Adrenal gland (tissue), 19 donors: ENCODE measurements at places on chromosomes 5 and 9.

DNA sequence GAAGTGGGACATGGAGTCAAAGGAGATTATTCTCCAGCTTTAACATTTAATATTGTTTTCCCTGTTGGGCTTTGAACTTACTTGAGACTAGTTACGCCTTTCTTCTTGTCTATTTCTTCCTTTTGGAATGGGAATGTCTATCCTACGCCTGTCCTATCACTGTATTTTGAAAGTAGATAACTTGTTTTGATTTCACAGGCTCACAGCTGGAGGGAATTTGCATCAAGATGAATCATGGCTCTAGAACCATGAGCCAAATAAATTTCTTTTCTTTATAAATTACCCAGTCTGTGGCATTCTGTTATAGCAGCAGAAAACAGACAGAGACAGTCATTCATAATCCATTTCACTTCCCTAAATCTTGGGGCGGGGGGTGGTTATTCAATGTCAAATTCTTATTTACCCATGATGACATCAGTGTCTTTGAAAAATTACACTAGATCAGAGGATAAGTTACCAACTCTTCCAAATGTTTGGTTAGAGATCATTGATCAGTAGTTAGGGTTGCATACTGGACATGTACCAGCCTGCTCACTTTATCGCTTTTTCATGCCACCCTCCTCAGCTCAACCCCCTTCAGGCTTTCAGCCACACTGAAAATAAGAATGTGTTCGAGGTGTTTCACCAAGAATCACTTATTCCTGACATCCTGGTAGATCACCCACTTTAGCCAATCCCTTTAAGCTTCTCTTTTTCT is 419.6 kb upstream of the PIK3R1 start:
- no peaks in the 10 kb centered on the region for H3K27me3 ChIP-seq
- no peak overlapping the region for H3K27ac ChIP-seq
- H3K4me3 ChIP-seq: no peak overlapping the region

DNA sequence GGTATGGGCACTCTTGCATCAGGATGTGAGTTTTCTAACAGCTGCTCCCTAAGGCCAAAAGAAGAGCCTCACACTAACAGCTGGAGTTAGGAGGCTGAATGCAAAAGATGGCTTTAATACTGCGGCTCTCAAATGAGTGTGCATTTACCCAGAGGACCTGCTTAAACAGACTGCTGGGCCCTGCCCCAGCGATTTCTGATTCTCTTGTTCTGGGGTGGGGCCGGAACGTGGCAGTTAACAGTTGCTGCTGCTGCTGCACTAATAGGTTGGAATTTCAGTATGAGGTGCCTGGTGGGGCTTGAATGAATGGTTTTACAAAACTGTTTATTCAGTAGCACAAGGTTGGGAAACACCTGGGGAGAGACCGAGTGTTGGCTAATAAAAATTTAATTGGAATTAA is 26.1 kb downstream of the HMGCR start:
- no peak overlapping the region for H3K27ac ChIP-seq
- peaks cover 33% of the 10 kb centered on the region for H3K36me3 ChIP-seq
- H3K4me3 ChIP-seq: no peak overlapping the region
- no peaks in the 10 kb centered on the region for H3K4me1 ChIP-seq

DNA sequence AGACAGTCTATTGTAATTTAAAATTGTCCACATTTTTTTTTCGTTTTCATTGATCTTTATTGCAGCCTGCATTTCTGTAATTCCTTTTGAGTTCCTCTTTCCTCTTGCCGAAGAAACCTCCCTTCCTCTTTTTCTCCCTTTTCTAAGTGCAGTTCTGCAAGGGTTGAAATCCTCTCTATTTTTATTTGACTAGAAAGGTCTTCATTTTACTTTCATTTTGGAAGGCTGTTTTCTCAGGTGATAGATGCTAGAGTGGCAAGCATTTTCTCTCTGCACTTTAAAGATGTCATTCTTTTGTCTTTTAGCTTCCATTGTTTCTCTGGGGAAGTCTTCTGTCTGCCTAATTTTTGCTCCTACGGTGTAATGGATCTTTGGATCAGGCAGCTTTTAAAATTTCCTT is 248.5 kb downstream of the SMARCA2 start:
- DNase-seq: no peak
- H3K27me3 ChIP-seq: no peaks in the 10 kb centered on the region
- no peak overlapping the region for H3K27ac ChIP-seq
- H3K4me3 ChIP-seq: no peak overlapping the region
- no peaks in the 10 kb centered on the region for H3K36me3 ChIP-seq
- peaks cover 29% of the 10 kb centered on the region for H3K4me1 ChIP-seq

- no peak for DNase-seq
- no peak overlapping the region for H3K4me3 ChIP-seq
- no peak overlapping the region for H3K27ac ChIP-seq
- H3K36me3 ChIP-seq: no peaks in the 10 kb centered on the region
Measured at GRCh38 chr5:44001675-44002380, 387.4 kb downstream of the FGF10 start.

DNA sequence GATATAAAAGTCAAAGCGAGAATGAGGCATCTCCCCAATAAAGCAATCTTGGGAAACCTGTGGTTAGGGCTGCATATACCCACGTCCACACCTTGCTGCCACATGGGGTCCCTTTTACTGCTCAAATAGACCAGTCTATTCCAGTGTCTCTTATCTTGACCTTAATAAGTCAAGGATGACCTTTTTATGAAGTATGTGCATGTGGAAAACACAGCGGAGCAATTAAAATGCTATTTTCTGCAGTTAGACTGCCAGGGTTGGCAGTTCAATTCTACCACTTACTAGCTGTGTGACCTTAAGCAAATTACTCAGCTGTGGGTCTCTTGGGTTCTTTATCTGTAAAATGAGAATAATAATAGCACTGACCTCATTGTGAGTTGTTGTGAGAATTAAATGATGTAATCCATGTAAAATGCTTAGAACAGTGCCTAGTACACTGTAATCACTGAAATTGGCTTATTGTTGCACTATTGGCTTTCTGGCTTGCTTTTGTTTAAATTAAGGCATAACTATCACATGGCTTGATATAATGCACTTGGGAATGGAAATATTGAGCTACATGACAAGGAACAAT is 67.8 kb upstream of the HSPB3 start:
- peaks cover 5% of the 10 kb centered on the region for H3K4me1 ChIP-seq
- no peak overlapping the region for H3K27ac ChIP-seq
- no peaks in the 10 kb centered on the region for H3K27me3 ChIP-seq
- no peak overlapping the region for H3K4me3 ChIP-seq
- H3K36me3 ChIP-seq: no peaks in the 10 kb centered on the region
- DNase-seq: no peak

DNA sequence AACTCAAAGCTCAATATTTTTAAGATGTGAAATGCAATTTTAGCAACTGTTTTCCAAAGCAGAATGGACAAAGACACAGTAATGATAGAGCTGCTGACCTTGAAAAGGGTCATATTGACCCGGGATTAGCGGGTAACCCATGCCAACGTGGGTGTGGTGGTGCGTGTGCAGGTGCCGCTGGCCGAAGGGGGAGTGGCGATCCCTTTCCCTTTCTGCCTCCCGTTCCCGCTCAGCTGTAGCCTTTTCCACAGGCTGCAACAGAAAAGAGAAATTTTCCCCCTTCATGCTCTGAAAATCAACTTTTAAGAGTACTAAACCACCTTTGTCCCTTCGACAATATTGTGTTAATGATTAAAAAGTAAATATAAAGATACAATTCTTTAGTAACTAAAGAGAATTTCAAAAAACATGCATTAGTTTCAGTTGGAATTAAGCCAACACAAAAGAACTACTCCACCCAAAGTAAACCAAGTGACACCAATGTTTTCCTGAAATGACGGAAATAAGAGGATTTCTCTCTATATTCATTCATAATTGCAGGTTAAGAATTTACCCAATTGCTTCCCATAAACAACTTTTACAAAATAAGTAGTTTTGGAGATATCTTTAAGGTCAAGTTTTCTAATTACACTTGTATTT is 105.2 kb downstream of the ZNF608 start:
- no peak overlapping the region for H3K4me3 ChIP-seq
- peaks cover 8% of the 10 kb centered on the region for H3K4me1 ChIP-seq
- no peaks in the 10 kb centered on the region for H3K36me3 ChIP-seq
- no peaks in the 10 kb centered on the region for H3K27me3 ChIP-seq
- no peak for DNase-seq

DNA sequence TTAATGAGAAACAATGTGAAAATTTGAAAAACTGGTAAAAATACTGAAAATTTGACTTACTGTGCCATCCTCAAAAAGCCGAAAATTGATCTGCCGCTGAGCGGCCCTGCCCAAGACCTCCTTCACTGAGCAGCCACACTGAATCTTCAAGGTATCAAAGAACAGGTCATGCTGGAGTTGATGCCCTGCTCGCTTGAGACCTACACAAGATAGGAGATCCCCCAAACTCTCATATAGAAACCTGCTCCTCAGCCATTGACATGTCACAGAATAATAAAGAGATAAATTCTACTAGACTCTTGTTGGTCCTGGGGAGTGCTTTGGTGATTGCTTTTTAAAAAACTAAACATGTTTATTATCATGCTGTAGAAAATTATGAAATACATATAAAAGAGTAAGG is 52.7 kb downstream of the GLDC start:
- DNase-seq: no peak
- no peaks in the 10 kb centered on the region for H3K4me1 ChIP-seq
- no peak overlapping the region for H3K4me3 ChIP-seq
- no peaks in the 10 kb centered on the region for H3K36me3 ChIP-seq
- H3K27ac ChIP-seq: no peak overlapping the region
- no peaks in the 10 kb centered on the region for H3K27me3 ChIP-seq

DNA sequence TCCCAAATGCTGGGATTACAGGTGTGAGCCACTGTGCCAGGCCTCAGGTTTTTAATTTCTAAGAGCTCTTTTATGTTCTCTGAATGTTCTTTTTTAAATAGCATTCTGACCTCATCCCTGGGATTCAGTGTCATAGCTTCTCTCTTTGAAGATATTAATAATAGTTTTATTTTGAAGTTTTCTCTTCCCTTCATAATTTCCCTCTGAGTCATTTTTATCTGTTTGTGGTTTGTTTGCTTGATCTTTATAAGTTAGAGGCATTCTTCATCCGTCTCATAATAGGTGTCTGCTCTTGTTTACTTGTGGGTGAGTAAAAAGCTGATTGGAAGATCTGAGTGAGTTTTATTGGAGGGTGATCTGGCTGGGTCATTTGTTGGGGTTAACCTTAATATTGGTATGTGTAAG is 12.5 kb upstream of the MAMDC2 start:
- no peak overlapping the region for H3K4me3 ChIP-seq
- no peak for DNase-seq

DNA sequence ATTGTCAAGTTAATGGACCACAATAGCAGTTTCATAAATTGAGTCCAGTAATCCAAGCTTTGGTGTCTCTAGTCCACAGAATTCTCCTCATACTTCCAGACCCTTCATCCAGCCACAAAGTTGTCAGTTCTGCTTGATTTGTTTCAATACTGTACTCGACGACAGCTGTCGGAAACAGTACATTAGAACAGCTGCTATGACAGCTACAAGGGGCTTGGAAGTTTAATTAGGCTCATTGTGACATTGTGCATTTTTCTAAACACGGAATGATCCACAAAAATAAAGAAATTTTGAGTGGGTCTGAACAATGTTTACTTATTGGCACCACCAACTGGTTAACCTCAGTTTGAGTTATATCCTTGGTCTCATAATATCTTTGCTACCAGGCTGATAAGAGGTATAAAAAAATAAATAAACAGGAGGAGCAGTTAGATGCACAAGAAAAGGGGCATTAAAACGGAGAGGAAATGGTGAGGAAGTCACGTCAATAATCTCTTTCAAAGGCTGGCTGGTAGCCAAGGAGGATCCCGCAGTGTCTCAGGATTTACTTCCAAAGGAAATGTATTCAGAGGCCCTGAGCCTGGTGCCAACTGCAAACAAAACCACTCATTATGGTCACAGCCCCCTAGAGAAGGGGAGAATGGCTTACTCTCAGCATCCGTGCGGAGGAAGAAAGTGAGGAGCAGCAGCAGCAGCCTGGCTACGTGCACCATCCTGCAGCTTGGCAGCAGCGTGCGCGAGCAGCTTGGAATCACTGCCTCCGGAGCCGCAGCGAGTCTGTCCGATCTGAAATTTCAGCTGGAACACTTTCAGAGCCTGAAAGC is 933.8 kb upstream of the DMAC1 start:
- no peaks in the 10 kb centered on the region for H3K27me3 ChIP-seq
- no peaks in the 10 kb centered on the region for H3K36me3 ChIP-seq

DNA sequence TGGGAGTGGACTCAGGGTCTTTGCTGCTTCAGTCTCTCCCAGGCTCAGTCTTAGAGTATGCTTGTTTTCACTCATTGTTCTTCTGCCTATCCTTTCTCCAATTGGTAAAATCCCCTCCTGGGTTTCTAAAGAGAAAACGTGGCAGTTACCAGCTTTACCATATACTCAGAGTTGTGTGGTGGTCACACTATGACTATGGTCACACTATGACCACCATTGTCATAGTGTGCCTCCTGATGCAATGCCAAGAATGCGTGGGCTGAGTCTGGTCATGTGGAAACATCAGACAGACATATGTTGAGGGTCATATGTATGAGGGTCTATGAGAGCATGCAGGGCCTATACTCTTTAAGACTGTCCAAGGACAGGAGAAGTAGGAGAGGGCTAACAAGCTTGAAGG is 326.5 kb upstream of the PRR16 start:
- no peaks in the 10 kb centered on the region for H3K27me3 ChIP-seq
- H3K36me3 ChIP-seq: no peaks in the 10 kb centered on the region
- peaks cover 22% of the 10 kb centered on the region for H3K4me1 ChIP-seq
- no peak overlapping the region for H3K27ac ChIP-seq

DNA sequence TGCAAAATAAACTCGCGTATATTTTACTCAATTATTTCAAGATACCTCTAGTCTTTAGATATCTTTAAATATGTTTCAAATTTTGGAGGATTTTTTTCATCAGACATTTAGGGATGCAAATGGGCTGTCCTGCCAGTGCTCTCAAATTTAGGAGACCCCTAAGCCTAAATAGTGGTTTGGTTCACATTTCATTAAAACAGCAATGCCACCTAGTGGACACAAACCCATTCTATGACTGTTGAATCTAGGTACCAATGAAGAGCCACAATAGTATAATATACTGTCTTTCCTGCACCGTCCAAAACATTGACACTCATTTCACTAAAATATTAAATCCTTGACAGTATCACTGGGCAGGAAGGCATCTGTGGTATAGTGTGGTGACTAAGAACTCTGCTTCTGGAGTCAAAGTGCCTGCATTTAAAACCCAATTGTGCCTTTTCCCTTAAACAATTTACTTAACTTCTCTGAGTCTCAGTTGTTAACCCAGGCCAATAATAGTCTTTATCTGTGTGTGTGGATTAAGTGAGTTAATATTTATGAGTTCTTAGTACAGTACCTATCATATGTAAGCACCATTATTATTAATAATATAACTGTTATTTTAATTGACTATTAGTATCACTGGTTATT is 148.0 kb downstream of the RORB start:
- no peaks in the 10 kb centered on the region for H3K4me1 ChIP-seq
- no peaks in the 10 kb centered on the region for H3K36me3 ChIP-seq
- H3K4me3 ChIP-seq: no peak overlapping the region
- no peak for DNase-seq
- no peak overlapping the region for H3K27ac ChIP-seq

- H3K27ac ChIP-seq: no peak overlapping the region
- no peak for DNase-seq
- no peak overlapping the region for H3K4me3 ChIP-seq
- no peaks in the 10 kb centered on the region for H3K36me3 ChIP-seq
Measured at GRCh38 chr9:138015021-138015829, 137.6 kb downstream of the CACNA1B start.
